ENCODE measurements at places on chromosomes 7 and 10.

DNA sequence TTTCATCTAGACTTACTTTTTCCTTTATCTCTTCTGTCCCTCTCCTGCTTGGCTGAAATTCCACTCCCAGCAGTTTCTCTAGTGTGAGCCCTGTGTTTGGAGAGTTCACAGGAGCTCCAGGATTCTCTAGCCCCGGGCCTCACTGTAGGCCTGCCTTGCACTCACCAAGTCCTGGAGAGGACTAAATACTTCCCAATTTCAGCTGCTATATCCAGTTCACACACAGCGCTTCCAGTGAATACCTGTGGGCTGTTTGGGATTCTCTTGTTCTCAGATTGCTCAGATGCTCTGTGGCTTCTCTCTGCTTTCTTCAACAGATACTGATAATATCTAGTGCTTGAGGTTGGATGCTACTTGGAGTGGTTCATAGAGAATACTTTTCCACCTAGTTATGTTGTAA lies 46.0 kb downstream of the MINPP1 start:
- no peak for DNase-seq

DNA sequence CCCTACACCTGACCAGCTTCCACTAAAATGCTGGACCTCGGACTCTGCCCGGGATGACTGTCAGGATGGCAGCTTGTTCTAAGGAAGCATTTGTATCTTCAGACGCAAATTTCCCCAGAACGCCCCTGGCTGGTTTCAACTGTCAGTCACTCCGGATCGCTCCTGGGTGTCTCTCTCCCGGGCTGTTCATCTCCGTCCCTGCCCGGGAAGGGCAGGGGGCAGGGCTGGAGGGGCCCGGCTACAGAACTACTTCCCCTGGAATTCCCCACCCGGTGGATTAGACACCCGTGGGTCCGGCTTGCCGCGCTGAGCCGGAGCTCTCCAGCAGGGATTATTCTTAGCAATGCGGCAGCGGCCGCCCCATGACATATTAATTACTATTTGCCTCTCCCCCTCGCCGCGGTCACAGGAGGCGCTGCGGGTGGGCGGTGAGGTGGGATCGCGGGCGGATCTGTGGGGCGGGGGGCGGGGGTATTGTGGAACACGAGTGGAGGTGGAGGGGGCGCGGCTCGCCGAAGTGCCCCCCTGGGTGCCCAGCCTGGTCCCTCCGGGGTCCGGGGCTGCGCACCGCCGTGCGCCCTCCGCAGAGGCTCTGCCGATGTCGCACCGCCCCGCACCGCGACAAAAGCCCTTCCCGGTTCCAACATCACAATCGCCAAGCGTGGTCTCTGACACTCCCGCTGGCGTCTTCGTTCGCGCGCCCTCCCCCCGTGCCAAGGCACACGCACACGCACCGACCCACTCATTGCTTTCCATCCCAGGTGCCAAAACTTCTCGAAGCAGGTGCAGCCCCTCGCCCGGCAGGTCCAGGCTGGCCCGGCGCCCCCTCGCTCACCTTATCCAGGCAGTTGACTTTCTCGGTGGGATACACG lies 276.1 kb upstream of the NEBL start:
- DNase-seq: no peak

DNA sequence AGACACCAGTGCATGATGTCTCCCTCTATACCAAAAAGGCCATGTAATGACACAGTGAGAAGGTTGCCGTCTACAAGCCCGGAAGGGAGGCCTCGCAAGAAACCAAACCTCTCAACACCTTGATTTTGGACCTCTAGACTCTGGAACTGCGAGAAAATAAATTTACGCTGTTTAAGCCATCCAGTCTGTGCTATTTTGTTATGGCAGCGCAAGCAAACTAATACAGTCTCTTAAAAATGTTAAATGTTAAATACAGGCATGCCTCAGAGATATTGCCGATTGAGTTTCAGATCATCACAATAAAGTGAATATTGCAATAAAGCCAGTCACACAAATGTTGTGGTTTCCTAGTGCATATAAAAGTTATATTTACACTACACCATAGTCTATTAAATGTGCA lies 5.0 kb upstream of the MINDY3 start:
- no peak for DNase-seq

- no peak for DNase-seq
These were observed 568.6 kb downstream of the KCNMA1 start for GRCh38 chr10:77068969-77069368.

GRCh38 chr7:190196-190595 lies 2.2 kb upstream of the FAM20C start:
- DNase-seq: no peak

- no peak for DNase-seq
These were observed 31.6 kb downstream of the USP54 start for GRCh38 chr10:73559590-73559989.

- peak; percentile 78 for DNase-seq
These were observed 918 bp downstream of the CALHM2 start for GRCh38 chr10:103451091-103451813.

DNA sequence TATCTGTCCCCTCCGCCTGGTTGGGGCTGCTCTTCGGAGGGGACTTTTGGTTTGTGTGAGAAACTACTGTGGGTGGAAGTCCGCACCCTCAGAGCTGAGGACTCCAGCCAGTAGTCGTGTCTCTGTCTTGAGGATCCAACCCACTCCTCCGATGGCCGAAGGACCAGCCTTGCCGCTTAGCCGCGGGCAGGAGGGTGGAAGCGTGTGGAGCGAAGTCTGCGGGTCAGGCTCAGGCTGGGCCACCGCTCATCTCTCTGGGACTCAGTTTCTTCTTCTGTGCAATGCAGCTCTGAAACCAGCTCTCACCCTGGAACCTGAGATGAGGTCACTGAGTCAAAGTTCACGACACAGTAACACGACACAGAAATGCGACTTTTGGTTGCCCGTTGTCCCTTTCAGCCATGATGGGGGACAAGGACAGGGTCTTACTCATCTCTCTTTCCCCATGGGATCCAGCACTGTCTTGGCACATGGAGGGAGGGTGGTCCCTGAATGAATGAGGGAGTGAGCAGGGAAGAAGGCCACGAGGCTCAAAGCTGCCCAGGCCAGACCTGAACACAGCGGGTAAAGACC lies 133.3 kb upstream of the PODXL start:
- no peak for DNase-seq
